NB4 (cell line): ENCODE measurements at places on chromosomes 1 and 21.

GRCh38 chr1:232428036-232428645 is 201.8 kb downstream of the SIPA1L2 start:
- DNase-seq, result no peak

DNA sequence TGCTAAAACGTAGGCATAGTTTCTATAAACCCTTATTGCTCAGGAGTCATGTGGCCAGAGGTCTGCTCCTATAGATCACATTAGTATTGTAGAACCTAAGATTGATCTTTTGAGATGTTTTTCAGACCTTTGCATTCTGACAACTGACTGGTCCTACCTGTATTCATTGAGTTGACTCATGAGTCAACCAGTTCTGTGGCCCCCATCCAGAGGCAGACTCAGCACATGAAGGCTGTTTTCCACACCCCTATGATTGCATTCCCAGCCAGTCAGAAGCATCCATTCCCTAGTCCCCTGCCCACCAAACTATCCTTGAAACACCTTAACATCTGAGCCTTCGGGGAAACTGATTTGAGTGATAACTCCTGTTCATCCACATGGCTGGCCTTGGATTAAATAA is 451.7 kb downstream of the SIPA1L2 start:
- DNase-seq, result no peak

- peak; percentile 93 for DNase-seq
Measured at GRCh38 chr1:160681066-160681890, 30.3 kb downstream of the CD48 start.

DNA sequence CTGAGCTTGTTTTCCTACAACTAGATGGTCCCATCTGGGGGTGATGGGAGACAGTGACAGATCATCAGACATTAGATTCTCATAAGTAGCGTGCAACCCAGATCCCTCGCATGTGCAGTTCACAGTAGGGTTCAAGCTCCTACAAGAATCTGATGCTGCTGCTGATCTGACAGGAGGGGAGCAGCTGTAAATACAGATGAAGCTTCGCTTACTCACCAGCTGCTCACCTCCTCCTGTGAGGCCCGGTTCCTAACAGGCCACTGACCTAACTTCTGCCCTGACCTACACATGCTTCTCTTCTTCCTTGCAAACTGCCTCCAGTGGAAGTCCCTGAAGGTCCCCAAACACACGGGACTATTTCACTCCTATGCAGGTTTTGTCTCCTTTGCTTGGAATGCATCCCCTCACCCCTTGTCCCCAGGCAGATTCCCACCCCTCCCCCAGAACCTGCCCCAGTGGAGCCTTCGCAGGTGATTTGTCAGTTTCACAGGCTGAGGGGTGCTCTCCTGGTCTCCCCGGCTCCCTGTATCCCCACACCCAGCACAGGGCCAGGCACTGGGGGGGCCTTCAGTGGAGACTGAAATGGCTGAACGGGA is 5.7 kb upstream of the ZBTB48 start:
- DNase-seq, result no peak

GRCh38 chr1:6330410-6330911 is 63.1 kb downstream of the ACOT7 start:
- no peak for DNase-seq

DNA sequence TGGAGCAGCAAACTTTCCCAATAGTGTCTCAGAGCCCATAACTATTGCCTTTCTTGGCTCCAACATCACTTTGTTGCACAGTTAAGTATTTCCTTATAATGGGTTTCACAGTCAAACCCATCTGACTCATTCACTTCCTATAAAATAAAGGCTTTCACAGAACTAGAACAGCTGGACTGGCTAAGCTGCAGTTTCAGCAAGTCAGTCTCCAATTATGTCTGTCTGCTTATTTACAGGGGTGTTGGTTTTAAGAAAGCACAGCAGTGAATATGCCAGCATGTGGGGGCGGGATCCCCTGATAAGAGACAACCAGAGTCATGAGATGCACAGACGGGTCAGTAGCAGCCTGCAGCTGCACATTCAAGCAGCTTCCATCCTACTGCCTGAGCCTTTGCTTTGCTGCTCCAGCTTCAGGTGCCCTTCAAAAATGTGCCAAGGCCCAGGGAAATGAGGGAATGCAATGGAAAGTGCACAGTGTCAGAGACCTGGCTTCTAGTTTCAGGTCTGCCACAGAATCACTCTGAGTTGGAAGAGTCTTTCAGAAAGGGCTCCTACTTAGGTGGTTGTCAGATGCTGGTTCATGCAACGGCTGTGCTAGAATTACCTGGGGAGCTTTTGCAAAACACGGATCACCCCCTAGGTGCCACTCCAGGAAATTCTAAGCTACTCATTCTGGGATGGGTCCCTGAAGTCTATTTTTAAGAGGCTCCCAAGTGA is 24.8 kb downstream of the RNF19B start:
- DNase-seq, result peak; percentile 81

DNA sequence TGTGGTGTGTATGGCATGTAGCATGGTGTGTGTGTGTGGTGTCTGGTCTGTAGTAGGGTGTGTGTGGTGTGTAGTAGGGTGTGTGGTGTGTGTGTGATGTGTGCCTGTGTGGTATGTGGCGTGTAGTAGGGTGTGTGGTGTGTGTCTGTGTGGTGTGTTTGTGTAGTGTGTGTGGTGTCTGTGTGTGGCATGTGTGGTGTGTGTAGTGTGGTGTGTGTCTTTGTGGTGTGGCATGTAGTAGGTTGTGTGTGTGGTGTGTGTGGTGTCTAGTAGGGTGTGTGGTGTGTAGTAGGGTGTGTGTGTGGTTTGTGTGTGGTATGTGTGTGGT is 85.5 kb downstream of the SYT2 start:
- DNase-seq, result no peak

GRCh38 chr1:44217809-44218410 is 4.6 kb downstream of the DMAP1 start:
- DNase-seq, result peak; percentile 68

GRCh38 chr1:98333936-98334335 is 327.6 kb upstream of the SNX7 start:
- DNase-seq, result no peak

DNA sequence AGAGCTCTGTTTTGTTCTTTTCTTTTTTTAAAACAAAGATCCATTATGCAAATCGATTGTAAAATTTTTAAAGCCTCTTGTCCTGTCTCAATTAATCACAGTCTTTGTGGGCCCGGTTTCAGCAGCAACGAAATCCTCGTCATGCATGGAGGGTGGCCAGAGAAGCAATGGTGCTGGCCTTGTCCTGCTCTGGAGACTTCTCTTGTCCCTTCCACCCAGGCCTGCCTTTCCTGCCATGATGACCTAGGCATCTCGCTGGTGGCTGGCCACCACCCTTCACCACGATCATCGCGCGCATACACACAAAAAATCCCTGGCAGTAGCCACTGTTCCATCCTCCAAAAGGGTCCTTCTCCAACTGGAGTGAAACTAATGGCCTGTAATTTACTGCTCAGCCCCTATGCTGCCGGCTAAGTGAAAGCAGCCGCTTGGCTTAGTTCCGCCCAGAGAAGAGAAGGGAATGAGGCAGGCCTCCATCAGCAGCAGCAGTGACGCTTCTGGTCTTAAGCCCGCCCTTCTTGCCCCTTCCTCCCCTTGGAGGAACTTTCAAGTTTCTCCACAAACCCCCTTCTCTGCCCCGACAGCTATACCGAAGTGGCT is 309.5 kb downstream of the NPHP4 start:
- DNase-seq, result no peak

DNA sequence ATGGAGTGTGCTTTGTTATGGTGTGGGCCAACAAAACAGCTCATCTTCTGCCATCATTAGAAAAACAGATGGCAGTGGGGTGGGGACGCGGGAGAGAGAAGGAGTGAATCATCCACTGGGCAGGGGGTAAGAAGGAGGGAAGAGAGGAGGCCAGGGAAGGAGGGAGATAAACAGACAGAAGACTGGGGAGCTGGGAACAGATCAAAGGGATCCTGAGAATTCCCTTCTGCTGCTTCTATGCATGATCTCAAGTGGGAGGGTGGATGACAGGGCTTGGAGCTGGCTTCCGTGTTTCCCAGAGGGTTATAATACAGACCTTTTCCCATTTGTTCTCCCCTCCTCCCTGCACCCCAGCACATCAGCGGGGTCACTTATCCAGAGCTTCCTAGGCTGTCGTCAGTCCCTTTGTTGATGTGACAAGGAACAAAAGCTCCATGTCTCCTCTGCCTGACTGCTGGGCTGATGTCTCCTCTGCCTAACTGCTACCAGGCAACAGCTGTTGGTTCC is 338.6 kb downstream of the PAPPA2 start:
- DNase-seq, result no peak

DNA sequence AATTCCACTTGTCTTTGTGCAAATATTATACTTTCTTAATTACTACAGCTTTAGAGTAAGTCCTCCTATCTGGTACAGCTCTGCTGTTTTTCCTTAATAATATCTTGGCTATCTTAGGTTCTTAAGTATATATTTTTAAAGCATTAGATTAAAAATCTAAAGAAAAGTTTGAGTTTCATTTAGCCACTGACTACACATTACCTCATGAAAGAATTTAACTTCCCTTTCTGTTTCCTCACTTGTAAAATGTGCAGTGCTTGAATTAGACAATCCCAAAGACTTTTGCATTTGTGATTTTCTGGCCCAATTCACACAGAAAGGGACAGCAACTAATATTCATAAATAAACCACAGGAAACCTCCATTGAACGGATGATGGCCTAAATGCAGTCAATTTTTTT is 126.4 kb upstream of the SAMSN1 start:
- DNase-seq, result no peak

DNA sequence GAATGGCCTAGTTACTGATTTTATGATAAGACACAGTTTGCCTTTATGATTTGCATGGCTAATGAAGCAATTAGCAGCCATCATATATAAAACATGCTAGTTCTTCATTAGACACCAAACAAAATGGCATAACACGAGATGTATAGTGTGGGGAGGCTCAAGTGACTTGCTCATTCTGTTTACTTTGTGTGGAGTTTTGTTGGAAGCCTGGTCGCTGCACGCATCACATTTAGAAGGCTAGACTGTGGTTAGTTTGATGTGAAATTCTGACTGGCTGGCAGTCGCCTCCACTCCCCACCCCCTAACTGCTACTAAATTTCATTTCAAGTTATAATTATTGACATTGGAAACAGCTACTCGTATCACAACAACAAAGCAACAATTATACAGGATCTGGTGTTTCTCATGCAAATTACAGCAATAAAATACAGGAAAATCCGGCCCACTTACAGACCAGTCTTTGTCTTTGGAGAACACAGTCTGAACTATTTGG is 356.1 kb downstream of the LMO4 start:
- DNase-seq, result no peak

DNA sequence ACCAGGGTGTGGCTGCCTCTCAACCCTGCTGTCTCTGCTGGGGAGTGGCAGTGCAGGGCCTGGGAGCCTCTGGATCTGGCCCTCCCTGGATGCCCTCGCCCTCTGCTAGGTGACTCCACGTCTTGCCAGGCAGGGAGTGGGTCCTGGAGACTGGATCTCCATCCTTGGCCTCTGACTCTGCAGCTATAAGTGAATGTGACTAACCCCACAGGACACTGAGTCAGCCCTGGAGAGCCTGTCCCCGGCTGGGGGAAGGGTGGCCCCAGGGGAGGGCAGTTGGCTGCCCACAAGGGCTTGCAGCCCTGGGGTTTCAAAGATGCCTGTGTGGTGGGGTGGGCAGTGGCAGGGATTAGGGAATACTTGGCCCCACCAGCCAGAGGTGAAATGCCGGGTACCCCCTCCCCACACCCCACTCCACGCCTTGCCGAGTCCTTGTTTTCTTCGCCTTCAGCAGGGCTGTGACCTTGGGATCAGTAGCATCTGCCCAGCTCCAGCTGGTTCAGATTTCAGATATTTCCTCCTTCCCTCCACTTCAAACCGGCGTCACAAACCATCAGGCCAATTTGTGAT is 1.9 kb upstream of the MYBPH start:
- peak; percentile 83 for DNase-seq

- DNase-seq, result no peak
Measured at GRCh38 chr21:45148316-45148990, 74.1 kb downstream of the ADARB1 start.

- DNase-seq, result no peak
Measured at GRCh38 chr1:164608651-164609057, 49.7 kb downstream of the PBX1 start.

DNA sequence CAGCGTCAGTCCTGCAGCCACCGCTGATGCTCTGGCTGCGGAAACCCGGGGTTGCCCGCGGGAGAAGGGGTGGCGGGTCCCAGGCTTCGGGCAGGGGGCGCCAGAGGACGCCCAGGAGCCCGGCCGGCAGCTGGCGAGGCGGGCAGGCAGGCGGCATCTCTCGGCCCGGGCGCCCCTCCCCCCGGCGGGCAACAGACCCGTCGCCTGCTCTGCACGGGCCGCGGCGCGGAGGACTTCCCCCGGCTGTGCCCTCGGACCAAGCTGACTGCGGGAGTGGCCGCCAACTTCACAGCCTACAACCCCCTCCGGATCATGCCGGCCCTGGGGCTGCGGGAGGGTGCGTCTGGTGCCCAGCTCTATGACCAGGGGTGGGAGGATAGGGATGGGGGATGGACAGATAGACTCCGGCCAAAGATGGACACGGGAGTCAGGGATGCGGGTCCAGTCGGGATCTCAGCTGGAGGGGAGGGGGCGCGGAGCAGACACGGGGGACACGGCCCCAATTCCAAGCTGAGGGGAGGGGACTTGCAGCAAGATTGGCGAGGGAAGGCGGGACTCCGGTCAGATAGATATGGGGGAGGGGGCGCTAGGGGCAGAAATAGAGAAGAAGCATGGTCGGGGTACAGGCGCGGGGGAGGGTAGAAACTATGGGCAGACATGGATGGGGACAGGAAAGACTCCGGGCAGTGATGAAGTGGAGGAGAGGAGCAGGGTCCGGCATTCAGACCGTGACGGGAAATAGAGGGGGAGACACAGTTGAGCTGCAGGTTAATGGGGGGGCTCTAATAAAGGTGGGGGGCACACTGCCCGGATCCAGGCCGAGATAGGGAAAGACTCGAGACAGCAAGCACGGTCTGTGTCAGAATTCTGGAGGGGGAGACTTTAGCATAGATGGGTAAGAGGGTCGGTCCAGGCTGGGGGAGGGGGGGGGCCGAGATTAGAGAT is 1.1 kb downstream of the ADGRB2 start:
- DNase-seq, result peak; percentile 75

GRCh38 chr1:8680664-8681650 is 136.5 kb downstream of the RERE start:
- DNase-seq, result no peak

- no peak for DNase-seq
Measured at GRCh38 chr21:17775431-17776126, 43.6 kb downstream of the C21orf91 start.

- DNase-seq, result no peak
Measured at GRCh38 chr1:172758259-172758658, 99.4 kb downstream of the FASLG start.
